ENCODE measurements at places on chromosomes 3 and 15.

GRCh38 chr3:36403661-36404060, 23.4 kb downstream of the STAC start:
- no peak for DNase-seq

GRCh38 chr3:15778332-15778858, 19.4 kb downstream of the ANKRD28 start:
- DNase-seq, result no peak

GRCh38 chr15:87604857-87605446, 651.6 kb downstream of the NTRK3 start:
- no peak for DNase-seq

- DNase-seq, result no peak
Measured at GRCh38 chr3:140505213-140505612, 172.7 kb upstream of the TRIM42 start.

- no peak for DNase-seq
Measured at GRCh38 chr3:159600291-159600690, 388.3 kb upstream of the IL12A start.

DNA sequence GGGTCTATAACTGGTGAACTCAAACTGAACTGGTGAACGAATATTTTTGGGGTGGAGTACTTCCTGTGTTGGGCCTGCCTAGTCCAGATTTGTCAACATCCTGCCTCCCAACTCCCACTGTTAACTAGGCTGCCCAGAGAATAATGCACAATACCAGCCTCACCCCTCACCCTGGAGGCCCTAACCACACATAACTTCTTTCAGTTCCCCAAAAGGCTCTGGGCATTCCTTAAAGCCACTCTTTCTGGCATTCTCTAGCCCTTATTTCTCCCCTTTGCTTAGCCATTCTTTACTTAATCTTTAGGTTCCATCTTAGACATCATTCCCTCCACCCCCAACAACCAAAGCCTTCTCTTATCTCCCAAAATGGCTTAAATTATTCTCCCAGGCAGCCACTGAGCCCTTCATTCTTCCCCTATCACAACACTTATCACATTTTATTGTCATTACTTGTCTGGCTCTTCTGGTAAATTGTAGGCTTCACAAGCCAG, 9.1 kb upstream of the SEC11A start:
- no peak for DNase-seq

DNA sequence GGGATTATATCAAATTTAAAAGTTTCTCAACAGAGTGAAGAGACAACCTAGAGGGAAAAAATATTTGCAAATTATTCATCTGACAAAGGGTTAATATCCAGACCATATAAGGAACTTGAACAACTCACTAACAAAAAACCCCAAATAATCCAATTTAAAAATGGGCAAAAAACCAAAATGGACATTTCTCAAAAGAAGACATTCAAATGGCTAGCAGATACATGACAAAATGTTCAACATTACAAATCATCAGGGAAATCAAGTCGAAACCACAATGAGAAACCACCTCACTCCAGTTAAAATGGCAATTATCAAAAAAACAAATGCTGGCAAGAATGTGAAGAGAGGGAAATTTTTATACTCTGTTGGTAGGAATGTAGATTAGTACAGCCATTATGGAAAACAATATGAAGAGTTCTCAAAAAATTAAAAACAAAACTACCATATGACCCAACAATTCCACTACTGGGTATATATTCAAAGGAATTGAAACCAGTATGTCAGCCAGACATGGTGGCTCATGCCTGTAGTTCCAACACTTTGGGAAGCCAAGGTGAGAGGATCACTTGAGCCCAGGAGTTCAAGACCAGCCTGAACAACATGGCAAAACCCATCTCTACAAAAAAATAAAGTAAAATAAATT, 88.5 kb downstream of the CSNK1G1 start:
- no peak for DNase-seq

DNA sequence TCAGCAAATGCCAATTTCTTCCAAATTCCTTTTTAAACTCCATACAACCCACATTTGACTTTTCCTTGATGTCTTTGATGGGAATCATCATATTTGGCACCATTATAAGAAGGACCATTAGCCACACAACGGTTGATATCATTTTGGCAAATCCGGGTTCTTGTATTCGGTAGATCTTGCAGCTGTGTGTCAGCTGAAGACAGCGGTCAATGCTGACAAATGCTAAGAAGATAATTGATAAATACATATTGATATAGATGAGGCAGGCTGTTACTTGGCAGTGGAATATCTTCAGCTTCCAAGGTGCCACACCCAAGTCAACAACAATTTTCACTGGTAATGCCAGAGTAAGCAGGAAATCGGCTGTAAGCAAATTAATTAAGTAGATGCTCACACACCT, 4.2 kb downstream of the GPR171 start:
- DNase-seq, result no peak

- no peak for DNase-seq
Measured at GRCh38 chr15:51620641-51621040, 1.9 kb downstream of the DMXL2 start.

GRCh38 chr3:11651900-11652299, 8.2 kb upstream of the VGLL4 start:
- no peak for DNase-seq

DNA sequence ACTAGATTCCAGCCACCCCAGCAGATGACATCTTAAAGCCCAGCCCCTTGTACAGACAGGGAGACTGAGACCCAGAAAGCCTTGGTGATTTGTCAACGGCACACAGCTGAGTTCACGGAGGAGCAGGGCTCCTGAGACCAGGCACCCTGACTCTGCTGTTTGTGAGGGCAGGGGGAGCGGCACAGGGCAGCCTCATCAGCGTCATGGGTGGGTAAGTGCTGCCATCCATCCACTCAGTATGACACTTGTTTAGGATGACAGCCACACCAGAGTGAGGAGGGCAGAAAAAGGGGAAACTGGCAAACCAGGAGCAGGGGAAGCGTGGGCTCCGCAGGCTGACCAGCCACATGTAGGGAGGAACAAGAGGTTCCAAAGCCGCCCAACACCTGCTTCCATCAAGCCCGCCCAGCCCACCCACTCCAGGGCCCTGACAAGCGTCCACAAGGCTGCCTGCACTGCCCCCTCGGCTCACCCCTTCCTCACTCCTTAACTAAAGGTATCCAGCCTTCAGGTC, 19.9 kb downstream of the RBPMS2 start:
- DNase-seq, result no peak

DNA sequence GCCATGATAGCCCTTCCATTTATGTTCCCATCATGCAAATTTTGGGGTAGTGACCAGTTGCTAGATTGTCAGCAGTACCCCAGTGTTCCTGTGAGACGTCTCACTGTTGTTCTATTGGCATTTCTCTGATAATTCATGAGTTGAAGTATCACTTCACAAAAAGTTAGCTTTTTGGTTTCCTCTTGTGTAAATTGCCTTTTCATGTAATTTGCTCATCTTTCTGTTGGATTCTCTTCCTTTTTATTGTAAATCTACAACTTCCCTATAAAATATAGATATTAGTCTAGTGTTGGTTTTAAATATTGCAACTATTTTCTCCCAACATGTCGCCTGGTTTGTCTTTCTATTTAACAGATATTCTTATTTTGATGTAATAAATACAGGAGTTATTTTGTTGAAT, 7.5 kb upstream of the A4GNT start:
- DNase-seq, result no peak

GRCh38 chr3:189188466-189188865, 16.7 kb downstream of the TPRG1 start:
- no peak for DNase-seq

- DNase-seq, result no peak
Measured at GRCh38 chr15:84817466-84818081, 418 bp downstream of the ALPK3 start.

DNA sequence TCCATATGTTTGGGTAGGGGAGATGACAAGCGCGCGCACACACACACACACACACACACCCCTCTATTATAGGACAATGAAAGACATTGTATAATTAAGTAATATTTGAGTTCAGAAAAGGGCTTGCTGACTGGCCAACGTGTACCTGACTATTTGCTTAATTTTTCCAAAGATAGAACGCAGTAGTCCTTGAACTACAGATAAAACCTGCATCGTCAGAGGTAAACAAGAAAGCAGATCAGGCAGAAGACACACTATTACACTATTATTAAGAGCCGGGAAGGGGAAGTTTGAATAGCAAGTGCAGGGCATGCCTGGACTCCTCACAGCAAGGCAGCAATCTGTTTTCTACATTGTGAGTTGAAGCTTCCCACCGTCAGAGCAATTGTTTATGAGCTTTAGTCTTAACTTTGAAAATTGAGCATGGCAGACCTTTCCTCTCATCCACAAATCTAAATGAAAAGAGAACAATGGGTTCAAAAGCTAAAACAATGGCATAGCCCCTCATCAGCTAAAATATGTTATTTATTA, 427.7 kb downstream of the GABRG3 start:
- DNase-seq, result no peak

DNA sequence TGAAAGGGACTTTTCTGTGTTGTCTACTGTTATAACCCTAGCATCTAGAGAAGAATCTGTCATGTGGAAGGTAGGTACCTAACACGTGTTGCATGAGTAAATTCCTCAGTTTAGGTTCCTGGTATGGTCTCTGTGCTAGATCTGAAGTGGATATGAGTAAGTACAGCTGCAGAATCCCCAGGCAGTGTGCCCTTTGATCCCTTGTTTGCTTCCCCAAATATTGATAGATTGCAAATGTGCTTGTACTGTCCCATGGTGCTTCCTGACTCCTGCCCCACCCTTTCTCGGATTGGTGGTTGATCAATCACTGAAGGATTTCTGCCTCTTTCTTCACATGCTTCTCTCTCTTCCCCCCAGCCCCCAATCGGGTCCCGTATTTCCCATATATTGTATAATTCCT, 450.4 kb downstream of the UNC13C start:
- no peak for DNase-seq

DNA sequence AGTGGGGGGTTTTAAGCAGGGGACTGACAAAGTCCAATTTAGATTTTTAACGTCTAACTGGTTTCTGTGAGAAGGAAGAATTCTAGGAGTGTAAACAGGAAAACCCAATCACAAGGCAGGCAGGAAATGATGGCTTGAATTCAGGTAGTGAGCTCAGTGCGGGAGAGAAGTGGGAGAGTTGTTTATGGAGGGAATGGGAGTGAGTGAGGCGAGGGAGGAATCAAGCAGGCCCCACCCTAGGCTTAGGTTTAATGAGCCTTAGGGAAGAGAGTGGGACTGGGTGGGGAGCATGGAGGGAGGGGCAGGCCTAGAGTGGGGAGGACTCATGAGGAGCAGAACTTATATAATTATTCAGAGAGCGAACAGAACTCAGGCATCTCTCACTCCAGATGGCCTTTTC, 17.9 kb downstream of the VIPR1 start:
- DNase-seq, result no peak

DNA sequence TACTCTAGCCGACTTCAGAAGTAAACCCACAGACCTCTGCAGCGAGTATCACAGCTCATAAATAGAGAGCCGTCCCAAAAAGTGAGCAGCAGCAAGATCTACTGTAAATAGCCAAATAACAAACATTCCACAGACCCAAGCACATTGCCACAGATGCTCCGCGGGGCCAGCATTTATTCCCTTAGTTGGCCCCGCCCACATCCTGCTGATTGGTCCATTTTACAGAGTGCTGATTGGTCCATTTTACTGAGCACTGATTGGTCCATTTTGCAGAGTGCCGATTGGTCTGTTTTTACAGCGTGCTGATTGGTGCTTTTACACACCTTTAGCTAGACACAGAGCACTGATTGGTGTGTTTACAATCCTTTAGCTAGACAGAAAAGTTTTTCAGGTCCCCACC, 17.3 kb upstream of the GABRB3 start:
- no peak for DNase-seq

DNA sequence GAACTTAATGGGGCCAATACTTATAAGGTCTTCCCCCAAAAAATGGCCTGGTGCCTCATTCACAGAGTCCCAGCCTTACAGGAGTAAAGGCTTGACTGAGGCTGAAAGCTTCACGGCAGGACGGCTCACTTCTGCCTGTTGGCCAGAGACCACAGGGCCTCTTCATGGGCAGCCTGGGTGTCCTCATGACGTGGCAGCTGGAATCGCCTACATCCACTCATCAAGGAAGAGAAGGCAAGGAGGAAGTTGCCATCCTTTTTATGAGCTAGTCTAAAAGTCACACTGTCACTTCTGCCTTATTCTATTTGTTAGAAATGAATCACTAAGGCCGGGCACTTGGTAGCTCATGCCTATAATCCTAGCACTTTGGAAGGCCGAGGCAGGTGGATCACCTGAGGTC, 89.3 kb upstream of the DGKG start:
- no peak for DNase-seq

GRCh38 chr3:72361990-72362389, 486.3 kb downstream of the SHQ1 start:
- no peak for DNase-seq

- DNase-seq, result peak; percentile 50
Measured at GRCh38 chr15:52208306-52208946, 17.2 kb upstream of the GNB5 start.

GRCh38 chr3:89787979-89788378, 680.6 kb downstream of the EPHA3 start:
- DNase-seq, result no peak

DNA sequence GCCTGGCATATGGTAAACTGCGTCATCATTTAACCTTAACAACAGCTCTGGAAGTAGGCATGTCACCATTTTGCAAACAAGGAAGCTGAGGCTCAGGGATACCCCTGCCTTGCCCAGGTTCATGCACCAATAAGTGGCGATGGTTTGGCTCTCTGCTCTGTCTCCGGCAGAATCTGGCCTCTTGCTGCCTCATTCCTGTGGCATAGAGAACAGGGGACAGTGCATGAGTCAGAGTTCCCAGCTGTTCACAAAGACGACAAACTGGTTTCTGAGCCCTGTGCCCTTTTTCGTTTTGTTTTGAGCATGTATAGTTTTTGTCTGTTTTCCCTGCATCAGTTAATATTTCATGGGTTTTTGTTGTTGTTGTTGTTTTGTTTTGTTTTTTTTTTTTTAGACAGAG, 236.8 kb downstream of the OPA1 start:
- DNase-seq, result peak; percentile 57

DNA sequence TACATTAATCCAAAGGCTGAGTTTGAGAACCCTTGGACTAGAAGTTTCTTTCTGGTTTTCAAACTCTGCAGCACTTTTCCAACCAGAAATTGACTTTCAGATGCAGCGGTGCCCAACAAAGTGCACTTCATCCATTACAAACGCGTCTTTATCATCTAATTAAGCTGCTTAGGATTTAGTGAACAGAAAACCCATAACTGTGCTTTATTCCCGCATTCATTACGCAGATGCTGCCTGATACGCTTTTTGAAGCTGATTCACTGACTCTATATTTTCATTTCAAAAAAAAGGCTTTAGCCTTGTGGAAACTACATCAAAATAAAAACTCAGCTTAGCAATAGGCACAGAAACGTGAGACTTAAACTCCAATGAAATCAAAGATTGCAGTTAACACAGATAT, 69.8 kb upstream of the CTXND1 start:
- DNase-seq, result no peak

GRCh38 chr3:158532099-158532734, 38.8 kb upstream of the MLF1 start:
- no peak for DNase-seq

DNA sequence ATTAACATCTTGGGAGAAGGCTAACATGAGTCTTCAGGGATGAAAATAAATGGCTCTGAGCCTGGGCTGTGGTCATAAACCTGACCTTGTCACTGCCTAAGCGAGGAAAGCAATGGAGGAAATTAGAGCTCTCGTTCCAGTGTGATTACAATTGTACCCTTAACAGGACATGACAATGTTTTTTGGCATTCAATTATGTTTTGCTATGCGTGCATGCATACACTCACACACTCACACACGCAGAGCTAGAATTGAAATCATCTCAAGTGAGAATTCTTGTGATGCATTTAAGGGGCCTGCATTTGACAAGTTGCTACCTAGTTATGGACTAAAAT, 24.1 kb downstream of the ZNF80 start:
- no peak for DNase-seq
